NCI-H510A treated with DMSO at 0.1 percent for 48 hours (cell line): ENCODE measurements at places on chromosomes 5 and 9.

DNA sequence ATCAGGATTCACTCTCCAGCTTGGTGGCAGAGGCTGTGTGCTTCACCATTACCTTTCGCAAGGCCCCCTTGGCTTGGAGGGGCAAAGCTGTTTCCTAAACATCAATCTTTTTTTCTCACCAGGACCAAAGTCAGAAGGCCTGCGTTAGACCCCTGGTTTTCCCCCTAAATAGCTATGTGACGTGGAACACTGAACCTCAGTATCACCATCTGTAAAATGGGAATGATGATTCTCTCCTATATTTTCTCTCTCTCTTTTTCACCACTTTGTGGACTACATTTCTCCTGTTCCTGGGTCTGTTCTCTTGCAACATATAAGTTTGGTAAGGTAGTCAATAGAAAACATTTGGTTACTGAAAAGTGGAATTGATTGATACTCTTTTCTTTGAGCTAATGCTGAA lies 50.5 kb downstream of the DAPK1 start:
- no peak for DNase-seq

GRCh38 chr9:113493203-113493520 lies 29.6 kb downstream of the RGS3 start:
- DNase-seq = no peak

- no peak for DNase-seq
These were observed 40.3 kb downstream of the CYSTM1 start for GRCh38 chr5:140215276-140215675.

DNA sequence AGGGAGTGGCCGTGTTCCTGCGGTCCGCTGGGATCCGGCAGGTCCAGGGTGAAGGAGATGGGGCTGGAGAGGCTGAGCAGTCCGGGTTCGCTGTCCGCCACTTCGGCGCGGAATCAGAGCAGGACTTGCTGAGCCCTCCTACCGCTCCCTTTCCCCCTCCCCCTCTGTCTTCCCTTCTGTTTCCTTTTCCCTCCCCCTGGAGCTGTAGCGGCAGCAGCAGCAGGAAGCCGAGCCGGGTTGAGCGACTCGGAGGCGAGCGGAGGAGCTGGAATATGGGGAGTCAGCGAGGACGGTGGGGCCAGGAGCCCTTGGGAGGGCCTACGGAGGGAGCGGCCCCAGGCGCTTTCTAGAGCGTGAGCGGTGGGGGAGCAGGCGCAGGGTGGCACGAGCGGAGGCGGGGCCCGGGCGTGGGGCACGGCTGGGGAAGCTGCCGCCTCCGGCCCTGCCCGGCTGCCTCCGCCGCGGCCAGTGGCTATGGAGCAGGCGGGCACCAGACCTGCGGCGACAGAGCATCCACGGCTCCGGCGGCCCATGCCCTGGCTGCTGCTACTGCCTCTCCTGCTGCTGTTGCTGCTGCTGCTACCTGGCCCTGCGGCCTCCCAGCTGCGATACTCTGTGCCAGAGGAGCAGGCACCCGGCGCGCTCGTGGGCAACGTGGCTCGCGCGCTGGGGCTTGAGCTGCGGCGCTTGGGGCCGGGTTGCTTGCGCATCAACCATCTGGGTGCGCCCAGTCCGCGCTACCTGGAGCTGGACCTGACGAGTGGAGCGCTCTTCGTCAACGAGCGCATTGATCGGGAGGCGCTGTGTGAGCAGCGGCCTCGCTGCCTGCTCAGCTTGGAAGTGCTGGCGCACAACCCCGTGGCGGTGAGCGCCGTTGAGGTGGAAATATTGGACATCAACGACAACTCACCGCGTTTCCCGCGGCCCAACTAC lies at the start of gene PCDHAC2:
PCDHAC2 (plus strand) TSS at position 184 of the 933 bp plus-strand sequence; CDS start at position 475, 291 bp downstream.
- DNase-seq = peak; percentile 61

DNA sequence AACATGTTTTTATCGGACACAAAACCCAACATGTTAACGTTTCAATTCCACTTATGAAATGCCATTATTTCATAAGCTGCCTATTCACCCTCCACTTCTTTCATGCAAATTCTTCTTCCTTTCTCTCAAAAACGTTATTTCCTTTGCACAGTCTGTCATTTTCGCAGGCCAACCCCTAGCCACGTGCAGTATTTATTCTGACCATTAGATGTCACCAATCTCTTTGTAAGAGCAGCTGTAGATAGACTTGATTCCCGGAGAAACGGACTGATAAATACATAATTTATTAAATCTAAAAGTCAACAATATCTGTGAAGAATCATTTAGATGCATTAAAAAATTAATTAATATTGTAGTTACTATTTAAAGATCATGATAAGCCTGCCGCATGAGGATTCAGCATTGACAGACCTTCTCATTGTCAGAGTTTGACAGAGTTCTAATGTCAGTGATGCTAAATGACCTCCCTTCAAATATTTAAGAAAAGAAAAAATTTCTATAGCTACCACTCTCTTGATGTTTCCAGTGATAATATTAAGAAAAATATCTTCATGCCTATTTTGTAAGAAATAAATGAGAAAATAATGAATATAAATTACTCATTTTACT lies 933.6 kb downstream of the CDH12 start:
- peak; percentile 65 for DNase-seq

DNA sequence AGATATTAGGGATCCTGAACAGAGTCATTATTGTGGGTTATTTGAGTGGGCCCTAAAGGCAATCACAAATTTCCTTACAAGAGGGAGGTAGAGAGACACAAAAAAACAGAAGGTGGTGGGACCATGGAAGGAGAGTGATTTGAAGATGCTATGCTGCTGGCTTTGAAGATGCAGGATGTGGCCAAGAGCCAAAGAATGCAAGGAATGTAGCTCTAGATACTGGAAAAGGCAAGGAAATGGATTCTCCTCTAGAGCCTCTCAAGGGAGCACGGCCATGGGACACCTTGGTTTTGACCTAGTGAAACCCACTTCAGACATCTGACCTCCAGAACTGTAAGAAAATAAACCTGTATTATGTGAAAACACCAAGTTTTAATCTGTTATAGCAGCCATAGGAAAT lies 53.8 kb downstream of the TTC39B start:
- DNase-seq = no peak

DNA sequence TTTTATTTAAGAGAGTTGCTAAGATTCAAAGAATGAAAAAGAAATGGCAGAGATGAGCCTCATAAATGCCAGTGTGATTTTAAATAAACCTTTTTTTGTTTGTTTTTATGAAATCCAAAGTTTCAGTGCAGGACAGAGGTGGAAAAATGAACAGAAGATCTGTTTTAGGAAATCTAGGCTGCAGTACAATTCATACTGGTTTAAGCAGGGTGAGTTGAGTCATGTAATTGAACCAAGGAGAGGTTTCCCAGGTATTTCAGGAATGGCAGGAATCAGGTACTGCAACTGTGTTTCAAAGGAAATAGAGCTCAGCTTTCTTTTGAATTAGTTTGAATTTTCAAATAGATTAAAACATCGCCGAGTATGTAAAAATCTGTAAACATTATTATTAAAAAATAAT lies 3.0 kb upstream of the ANKRD31 start:
- DNase-seq = no peak

GRCh38 chr5:72817671-72818266 lies 1.3 kb downstream of the TNPO1 start:
- DNase-seq = no peak

DNA sequence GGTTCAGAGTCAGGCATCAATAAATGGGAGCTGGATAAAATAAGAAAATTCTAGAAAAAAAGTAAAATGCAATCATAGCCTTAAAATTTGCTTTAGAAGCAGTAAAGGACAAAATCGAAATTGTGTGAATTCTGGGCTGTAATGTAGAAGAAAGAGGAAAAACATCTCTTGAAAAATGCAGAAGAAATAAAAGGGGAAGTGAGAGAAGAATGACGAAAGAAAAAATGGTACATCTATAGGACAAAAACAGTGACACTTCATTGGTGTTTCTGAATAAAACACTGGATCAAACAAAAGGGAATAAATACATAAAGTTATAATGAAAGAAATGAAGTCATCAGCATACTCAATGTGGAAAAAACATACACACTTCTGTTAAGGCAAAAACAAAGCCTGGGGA lies 642.3 kb downstream of the ACTL7B start:
- DNase-seq = no peak

- DNase-seq = no peak
These were observed 86.5 kb upstream of the PRLR start for GRCh38 chr5:35316611-35317274.

DNA sequence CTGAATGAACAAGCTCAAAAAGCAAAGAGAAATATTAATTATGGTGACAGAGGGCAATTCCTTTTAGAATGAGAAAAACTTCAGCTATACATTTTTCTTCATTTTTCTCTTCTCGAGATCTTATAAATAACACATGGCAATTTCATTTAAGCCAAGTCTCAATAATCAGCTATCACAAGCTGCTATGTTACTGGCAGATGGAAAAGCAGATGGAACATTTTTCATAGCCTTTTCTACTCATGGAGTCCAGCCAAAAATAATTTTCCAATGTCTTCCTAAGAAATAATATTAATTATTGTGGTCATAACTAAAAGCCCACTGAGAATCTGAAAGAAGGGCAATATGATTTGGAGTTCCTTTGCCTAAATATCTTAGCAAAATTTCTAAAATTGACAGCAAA lies 35.6 kb downstream of the SKIC3 start:
- no peak for DNase-seq

GRCh38 chr5:73686912-73687311 lies 60.9 kb downstream of the ARHGEF28 start:
- DNase-seq = no peak

DNA sequence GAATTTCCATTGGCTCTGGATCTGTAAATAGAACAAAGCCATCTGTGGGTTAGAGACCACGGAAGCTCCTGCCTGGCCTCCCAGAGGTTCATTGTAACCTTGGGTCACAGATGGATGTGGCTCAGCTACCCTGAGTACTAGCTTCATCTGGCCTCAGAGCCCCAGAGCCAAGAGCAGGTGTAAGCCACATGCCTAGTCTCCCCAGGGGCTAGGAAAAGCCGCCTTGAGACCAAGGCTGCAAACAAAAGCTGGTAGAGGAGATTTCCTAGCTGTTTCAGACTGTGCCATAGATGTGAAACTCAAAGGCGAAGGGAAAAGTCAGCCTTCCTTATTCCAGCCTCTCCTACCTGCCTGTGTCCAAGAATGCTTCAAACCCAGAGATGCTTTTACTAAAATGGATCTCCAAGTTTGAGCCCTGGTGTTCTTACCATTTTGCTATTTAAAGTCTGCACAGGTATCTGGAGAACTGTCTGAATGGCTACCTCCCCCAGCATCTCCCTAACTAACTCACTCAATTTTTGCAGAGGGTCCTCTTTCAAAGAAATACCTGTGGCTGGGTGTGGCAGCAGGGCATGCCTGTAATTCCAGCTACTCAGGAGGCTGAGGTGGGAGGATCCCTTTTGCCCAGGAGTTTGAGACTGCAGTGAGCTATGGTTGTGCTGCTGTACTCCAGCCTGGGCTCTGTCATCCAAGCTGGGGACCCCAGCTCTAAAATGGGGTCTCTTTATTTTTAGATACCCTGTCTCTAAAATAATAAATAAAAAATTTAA lies 42.3 kb upstream of the MAP1B start:
- DNase-seq = no peak

- DNase-seq = no peak
These were observed 88.7 kb downstream of the RAPGEF1 start for GRCh38 chr9:131651160-131651559.

GRCh38 chr5:67896311-67896929 lies 319.1 kb upstream of the PIK3R1 start:
- DNase-seq = no peak

DNA sequence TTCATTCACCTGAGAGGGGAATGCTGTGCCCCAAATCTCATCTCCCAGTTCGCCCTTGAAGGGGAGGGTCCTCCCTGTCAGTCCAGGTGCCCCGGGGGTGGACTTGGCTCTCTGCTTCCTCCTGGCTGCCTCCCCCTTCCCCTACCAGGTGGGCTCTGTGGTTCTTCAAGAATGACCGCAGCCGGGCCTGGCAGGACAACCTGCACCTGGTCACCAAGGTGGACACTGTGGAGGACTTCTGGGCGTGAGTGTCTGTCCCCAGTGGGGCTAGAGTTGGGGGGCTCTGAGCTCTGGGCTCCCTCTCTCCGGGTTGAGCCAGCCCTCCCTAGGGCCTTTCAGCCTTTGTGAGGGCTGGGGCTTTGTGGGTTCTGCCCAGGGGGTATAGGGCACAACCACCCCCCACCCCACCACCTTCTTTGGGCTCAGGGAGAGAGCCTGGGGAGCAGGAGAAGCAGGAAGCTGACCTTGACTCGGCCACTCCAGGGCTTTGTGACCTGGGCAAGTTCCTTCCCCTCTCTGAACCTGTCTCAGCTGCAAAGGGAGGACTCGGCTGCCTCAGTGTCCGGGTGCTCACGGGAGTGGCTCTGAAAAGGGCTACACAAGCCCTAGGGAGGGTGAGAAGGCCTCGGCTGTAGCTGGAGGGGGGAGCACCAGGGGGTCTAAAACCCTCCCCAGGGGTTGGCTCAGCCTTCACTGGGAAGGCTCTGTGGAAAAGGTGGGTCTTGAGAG lies 3.6 kb upstream of the TSPAN17 start:
- no peak for DNase-seq

- DNase-seq = no peak
These were observed 411 bp upstream of the MAT2B start for GRCh38 chr5:163505049-163505367.

DNA sequence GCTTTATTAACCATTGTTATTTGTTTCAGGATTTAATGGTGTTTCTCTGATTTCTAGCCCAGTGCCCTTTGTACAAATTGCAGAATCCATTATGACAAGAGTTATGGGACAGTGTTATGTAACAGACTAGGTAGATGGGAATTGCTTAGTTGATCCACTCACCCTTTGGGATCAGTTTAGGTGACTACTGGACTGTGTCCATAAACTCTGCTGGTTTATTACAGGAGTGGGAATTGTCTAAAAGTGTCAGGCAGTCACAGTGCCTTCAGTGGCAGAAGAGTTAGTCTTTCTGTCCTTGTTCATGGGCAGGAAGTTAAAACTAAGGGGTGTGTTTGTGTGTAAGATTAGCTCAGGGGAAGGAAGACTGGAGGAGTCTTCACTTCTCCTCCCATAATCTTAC lies 29.3 kb downstream of the RCL1 start:
- DNase-seq = no peak

GRCh38 chr5:143409926-143410325 lies 6.4 kb upstream of the NR3C1 start:
- no peak for DNase-seq

- DNase-seq = no peak
These were observed 22.0 kb upstream of the ADRA1B start for GRCh38 chr5:159894149-159894720.

GRCh38 chr5:135320718-135321484 lies 78.1 kb downstream of the MACROH2A1 start:
- no peak for DNase-seq

DNA sequence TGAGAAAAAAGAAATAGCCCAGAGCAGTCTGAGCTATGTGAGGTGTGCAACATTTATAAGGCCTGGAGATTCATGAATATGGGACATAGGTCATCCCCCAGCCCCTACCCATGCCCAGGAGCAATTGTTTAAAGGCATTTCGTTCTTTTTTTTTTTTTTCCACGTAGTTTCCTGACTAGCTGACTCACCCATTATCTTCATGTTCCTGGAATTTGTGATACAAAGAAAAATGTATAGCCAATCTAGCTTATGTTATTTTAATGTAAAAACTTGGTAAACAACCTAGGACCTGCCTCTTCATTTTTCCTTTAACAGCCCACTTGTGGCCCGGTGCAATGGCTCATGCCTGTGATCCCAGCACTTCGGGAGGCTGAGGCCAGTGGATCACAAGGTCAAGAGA lies 81.3 kb downstream of the OSTF1 start:
- no peak for DNase-seq

GRCh38 chr9:97366889-97367288 lies 45.0 kb upstream of the TDRD7 start:
- no peak for DNase-seq

GRCh38 chr9:96029722-96030530 lies 154.4 kb downstream of the ERCC6L2 start:
- no peak for DNase-seq
